Cerebellar cortex (tissue), 1 donor: ENCODE measurements at places on chromosomes 1 and 21.

GRCh38 chr1:20578721-20579395 is 10.0 kb upstream of the CDA start:
- no peak for DNase-seq

DNA sequence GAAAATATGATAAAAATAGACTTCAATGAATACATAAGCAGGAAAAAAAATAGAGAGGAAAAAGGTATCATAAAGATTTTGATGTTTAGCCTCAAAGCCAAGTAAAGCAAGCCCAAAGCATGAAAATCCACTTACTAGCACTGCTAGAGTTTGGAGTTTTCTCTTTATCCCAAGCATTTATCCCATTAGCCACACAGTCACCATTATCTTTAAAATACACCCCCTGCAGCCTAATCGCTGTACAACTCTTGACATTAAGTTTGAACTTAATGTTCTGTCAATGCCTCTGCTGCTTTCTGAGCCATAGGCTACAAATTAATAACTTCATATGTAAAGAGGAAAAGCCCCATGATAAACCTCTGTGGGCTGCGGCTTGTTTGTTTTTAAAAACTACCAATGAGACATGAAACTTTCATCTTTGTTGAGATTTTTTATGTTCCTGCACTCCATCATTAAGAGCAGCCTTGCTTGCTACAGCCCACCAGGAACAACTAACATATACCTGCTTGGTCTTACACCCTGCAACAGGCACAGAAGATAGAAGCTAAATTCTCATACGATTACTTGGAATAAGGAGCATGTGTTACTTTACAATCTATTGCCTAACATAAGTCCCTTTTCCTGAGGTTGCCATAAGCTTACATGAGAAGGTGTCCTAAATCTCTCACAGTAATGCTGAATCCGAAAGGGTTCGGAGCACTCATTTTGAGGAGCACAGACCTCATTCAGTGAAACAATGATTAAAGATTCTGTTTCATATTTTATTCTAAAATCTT is 202.4 kb downstream of the SMYD3 start:
- DNase-seq = no peak

DNA sequence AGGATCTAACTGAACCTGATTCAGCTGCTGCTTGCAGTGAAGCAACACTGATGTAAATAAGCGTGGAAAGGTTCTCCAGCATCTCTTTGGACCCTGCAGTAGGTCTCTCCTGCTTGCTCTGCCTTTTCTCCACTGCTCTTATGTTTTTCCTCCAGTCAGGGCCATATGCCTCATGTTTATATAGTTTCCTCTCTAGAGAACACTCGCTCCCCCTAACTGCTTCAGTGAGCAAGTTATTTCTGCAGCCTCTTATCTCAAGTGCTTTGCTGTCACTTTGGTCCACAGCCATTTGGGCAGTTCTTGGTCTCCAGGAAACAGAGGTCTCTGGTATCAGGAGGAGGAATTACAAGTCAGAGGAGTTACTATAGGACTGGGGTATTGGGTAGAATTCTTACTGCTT is 5.3 kb downstream of the PRUNE1 start:
- DNase-seq = no peak

GRCh38 chr1:198671136-198671535 is 32.3 kb downstream of the PTPRC start:
- DNase-seq = no peak

DNA sequence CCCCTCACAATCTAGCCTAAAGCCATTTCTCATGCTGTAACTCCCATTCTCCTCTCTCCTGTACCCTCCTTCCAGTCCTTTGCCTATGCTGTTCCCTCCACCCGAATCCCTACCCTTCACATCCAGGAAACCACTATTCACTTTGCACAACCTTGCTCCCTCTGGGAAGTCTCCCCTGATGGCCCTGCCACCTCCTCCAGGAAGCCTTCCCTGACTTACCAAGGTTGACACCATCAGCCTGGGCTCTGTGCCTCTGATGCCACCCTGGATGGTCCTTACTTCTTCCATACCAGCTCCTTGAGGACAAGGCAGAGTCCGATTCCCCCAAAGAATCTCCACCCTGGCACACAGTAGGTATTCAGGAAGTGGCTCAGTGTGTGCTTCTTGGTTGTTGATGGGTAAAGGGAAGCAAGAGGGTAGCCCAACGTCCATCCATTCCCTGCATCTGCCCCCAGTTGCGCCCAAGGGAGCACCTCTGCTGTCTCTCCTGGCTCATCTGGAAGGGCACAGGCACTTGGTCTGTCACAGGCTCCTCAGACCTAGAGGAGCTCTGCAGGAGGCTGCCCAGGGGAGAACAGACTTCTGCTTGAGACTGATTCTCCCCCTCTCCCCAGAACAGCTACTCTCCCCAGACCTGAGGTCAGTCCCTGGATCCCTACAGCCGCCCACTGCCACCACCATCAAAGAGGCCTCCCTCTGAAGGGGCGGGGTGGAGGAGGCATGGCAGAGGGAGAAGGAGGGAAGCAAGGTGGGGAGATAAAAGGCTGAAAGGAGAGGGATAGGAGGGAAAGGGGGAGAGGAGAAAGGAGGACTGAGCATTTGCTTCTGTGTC is 36.1 kb upstream of the ZC3H12A start:
- no peak for DNase-seq

DNA sequence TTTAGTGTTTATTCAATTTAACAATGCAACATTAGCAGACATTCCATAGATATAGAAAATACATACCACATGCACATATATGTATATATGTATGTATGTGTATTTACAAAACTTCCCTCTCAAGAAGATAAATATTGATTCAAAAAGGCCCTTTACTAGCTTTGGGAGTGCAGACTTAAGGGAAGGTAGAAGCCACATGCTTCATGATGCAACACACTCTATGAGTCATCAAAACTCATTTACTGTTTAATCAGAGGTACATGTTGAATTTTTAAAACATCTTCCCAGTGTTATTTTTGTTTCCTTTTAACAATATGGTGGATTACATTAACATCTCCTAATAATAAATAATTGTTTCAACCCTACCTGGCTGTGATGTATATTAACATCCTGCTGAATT is 61.4 kb upstream of the KIRREL1 start:
- DNase-seq = no peak

GRCh38 chr1:153563483-153563901 is 2.2 kb downstream of the S100A2 start:
- DNase-seq = no peak

GRCh38 chr1:20729155-20729931 is 3.2 kb downstream of the SH2D5 start:
- no peak for DNase-seq

GRCh38 chr1:64495878-64496277 is 25.9 kb downstream of the CACHD1 start:
- DNase-seq = no peak

DNA sequence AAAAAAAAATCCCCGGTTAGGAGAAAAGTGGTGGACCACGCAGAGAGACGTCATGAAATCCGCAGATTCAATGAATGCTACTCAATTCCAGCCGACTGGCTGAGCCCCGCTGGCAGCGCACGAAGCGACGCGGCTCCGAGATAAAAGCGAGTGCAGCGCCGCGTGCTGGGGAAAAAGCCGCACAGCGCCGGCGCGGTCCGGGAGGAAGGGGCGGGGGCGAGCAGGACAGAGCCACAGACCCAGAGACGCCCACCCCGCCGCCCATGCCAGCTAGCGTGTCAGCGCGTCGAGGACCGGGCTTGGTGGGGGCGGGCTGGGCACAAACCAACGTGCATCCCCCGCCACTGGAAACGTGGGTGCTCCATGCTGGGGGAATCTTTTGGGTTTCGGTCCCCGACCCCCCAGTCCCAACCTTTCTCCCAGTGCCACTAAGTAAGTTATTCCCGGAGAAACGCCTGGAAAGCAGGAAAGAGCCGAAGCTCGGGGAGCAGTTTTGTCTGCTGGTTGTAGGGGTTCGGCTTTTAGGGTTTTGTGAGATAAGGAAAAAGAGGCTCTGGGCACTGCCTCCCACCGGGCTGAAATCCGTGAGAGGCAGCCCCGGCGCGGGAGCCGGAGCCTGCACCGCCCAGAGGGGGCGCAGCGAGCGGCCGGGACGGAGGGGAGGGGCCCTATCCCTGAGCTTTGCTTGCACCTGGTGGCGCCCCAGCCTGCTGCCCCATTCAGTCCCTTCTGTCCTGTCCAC is at the start of gene KCNJ6:
KCNJ6 (minus strand) TSS at position 148 of the 742 bp plus-strand sequence. CDS start 75,775 bp downstream, outside the sequence.
- DNase-seq = peak; percentile 73

- no peak for DNase-seq
Observed at GRCh38 chr1:207076181-207076955, 12.3 kb upstream of the C4BPB start.

- DNase-seq = no peak
Observed at GRCh38 chr1:9657521-9658032, 6.0 kb downstream of the PIK3CD start.

- DNase-seq = peak; percentile 84
Observed at GRCh38 chr1:99180343-99180808, 83.9 kb upstream of the PLPPR4 start.

DNA sequence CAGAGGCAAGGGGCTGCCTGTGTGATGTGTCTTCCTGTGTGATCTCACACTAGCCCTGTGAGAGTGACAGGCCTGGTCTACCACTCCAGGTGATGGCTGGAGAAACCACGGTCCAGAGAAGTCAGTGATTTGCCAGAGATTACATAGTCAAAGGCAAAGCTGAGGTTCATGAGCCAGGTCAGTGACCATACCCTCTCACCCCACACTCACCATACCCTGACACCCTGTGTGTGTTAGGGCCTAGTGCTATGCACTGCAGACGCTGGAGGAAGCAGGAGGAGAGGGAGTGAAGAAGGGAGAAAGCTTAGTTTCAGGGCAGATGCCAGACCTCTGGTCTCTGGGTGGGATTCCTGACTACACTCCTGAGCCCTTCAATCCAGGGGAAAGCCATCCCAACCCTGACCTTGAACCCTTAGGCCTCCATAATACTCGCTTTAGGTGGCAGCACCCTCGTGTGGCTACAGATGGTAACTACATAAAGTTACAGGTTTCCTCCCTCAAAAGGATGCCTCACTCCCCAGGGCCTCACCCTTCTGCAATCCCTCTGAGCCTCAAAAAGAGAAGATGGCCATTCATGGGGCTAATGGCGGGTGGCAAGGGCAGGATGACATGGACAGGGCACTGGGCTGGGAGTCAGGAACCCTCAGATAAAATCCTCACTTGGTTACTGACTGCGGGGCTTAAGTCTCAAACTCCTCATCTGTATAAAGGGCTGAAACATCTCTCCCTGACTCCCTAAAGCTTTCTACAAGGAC is 20.8 kb upstream of the SDC3 start:
- DNase-seq = peak; percentile 61

DNA sequence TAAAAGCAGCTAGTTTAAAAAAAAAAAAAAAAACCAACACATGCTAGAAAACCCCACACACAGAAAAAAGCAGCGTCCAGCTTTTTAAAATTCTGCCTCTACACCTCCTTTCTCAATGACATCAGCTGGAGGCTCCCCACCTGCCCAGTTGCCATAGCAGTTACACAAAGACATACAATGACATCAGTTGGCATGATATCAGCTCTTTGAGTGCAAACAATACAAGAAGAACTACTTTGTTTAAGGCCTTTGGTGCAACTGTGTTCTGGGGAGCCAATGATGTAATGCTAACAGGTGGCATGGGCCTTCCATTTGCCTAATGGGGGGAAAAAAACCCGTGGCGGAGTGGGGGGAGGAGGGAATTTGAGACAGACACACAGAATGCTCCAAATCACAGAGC is 32.9 kb downstream of the DUSP10 start:
- no peak for DNase-seq

- no peak for DNase-seq
Observed at GRCh38 chr1:184014271-184014670, 23.3 kb downstream of the COLGALT2 start.

DNA sequence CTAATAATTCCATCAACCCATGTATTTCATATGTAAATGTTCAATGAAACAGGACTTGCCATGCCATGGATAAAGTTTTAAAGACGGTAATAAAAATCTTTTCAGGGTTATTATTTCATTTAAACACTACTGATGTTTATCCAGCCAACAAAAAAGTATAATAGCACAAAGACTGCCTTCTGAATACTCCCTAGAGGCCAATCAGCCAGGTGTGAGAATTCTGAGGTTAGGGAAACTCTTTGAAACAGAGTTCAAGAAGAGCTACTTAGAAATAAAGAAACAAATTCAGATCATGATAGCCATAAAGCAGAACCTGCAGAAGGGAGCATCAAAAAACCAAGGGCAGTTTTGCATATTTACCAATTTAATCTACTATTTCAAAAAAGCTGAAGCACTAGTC is 48.7 kb downstream of the AKT3 start:
- no peak for DNase-seq

DNA sequence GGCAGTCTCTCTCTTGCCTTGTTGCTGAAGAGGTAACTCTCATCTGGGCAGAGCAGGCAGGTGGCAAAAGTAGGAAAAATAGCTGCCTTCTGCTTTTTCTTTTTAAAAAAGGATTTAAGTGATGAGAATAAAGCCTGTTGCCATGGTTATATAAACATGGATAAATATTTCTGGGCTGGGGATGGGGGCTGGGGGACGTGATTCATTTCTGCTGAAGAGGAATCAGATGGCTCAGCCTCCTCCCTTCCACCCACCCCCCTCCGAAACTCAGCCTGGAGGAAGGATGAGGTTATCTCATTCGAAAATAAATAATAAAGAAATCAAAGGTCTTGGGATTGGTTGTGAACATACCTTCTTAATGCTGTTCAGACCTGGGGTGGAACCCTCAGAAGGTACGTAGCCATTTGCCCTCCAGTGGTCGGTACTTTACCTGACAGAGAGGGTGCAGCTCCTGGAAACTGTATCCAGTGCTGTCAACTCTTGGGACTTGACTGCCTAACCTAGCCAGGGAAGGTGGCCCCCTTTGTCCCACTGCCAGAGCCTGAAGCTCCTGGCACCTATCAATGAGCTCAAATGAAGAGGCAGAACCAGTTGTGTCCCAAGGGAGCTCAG is 3.8 kb upstream of the INKA2 start:
- no peak for DNase-seq

- no peak for DNase-seq
Observed at GRCh38 chr1:103997631-103998030, 247.9 kb downstream of the AMY1C start.

GRCh38 chr1:158952416-158952815 is 21.1 kb downstream of the PYHIN1 start:
- DNase-seq = no peak

DNA sequence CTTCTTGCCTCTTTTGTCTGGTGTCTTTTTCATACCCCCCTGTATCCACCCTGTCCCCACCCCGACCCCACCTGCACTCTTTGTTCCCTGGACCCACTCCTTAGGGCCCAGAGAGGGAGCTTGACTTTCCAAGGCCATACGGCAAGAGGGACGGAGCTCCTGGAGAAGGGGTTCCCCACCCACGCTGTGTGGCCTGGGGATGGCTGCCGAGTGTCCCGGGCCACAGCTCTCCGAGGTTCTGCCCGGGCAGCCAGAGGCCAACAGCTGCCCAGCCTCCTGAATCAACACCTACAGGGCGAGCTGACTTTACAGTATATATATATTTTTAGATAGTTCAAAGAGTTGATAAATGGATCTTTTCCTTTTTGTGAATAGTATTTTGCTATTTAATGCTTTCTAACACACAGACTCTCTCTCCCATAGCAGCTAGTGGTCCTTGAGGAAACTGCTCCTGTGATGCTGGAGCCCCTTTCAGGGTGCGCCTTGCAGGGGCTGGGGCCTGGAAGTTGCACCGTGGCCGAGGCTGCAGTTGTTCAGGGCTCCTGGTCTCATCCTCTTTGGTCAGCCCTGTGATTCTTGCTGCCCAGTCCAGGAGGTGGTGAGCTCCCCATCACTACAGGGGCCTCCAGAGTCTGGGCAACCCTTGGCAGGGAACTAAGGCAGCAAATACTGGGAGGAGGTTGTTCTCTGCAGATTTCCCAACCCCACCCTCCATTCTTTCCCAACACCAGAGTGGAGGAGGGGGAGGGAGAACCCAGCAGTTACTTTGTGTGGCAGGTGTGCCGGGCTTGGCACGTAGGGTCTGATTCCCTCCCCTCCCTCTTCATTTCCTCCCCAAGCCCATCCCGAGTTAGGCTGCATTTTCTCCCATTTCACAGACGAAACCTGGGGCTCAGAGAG is 321.6 kb downstream of the PTPRU start:
- DNase-seq = no peak
